ENCODE measurements at places on chromosomes 4 and X. TPM values are rescaled to one million over a fixed set of nuclear protein-coding genes. Genes with fewer than 3 reads are reported as not detected.

TEX11 gene
- not detected for total RNA-seq

RPL36A gene
- 364 TPM for total RNA-seq

FDCSP gene
- not detected for total RNA-seq

RASL11B gene
- total RNA-seq = 0.40 TPM

DNA sequence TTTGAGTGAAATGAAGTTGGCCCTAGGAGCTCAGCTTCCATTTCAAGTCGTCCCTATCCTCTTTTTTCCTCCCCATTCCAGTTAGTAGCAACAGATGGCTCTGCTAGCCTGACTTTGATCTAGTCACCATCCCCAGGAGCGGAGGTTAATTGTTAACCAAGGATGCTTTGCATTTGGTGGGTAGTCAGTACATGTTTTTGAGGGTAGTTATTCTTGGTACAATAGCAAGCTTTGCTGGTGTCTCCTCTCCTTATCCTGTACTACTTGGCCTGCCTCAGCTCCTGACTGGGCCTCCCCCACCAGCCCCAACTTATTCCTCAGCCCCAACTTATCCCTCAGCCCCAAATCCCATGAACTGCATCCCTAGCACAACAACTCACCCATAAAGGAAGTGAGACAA is 14.8 kb upstream of the RTL5 start:
- peaks cover 22% of the 10 kb centered on the region for H3K4me1 ChIP-seq
- H3K27ac ChIP-seq = no peak overlapping the region
- no peak for DNase-seq
- H3K27me3 ChIP-seq = no peaks in the 10 kb centered on the region
- no peaks in the 10 kb centered on the region for H3K36me3 ChIP-seq

GRCh38 chrX:69083801-69084200 is 81.5 kb downstream of the PJA1 start:
- no peaks in the 10 kb centered on the region for H3K4me1 ChIP-seq
- no peak overlapping the region for H3K27ac ChIP-seq
- no peaks in the 10 kb centered on the region for H3K36me3 ChIP-seq

DNA sequence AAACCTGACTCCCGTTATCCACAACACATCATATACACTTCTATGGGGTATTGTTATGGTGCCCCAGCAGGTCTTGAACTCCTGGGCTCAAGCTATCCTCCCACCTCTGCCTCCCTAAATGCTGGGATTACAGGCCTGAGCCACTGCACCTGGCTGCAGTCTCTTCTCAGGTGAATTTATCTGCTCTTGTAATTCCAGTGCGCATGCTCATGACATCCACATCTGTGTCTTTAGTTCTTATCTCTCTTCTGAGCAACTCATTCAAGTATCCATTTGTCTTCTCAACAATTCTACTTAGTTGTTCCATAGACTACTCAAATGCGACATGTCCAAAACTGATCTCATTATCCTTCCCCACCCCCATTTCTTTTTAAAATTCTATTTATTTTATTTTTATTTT is 20.5 kb upstream of the MID2 start:
- H3K4me1 ChIP-seq = no peaks in the 10 kb centered on the region
- no peaks in the 10 kb centered on the region for H3K36me3 ChIP-seq
- H3K27me3 ChIP-seq = no peaks in the 10 kb centered on the region
- H3K27ac ChIP-seq = no peak overlapping the region
- no peak overlapping the region for H3K4me3 ChIP-seq
- no peak for DNase-seq

GRCh38 chr4:111934314-111934713 is 210.9 kb upstream of the FAM241A start:
- no peaks in the 10 kb centered on the region for H3K36me3 ChIP-seq
- DNase-seq = no peak
- H3K4me3 ChIP-seq = no peak overlapping the region

GRCh38 chr4:182449186-182449929 is 206.2 kb downstream of the TENM3 start:
- peak overlapping the region; percentile 67 for H3K4me3 ChIP-seq
- no peak for DNase-seq
- H3K4me1 ChIP-seq = peaks cover 15% of the 10 kb centered on the region
- H3K27me3 ChIP-seq = peaks cover 54% of the 10 kb centered on the region
- H3K36me3 ChIP-seq = peaks cover 2% of the 10 kb centered on the region
- no peak overlapping the region for H3K27ac ChIP-seq

DNA sequence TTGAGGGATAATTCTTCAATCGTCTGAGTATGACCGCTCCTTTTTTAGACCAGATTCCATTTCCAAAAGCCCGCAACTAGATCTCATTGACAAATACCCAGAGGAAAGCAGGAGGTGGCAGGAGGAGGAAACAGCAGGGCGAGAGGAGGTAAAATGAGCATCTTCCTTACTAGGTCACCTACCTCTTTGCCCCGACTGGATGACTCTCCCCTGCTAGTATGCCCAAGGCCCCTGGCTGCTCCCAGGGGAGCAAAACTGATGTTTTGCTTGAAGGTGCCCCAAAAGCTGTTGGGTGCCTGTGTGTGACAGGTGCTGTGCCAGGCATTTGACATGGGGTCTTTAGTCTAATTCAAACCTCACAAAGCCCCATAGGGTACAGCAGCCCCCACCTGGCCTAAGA is 48.9 kb downstream of the C4orf50 start:
- no peak overlapping the region for H3K4me3 ChIP-seq
- no peaks in the 10 kb centered on the region for H3K36me3 ChIP-seq
- no peaks in the 10 kb centered on the region for H3K4me1 ChIP-seq

All from activated CD4-positive, alpha-beta memory T cell treated with anti-CD3 and anti-CD28 coated beads for 36 hours (primary cell).